ENCODE measurements at places on chromosomes 16 and 17.
A peak's percentile ranks its signal among the peaks of the same experiment; 100 is the strongest.

GRCh38 chr17:17044846-17045561 is 2.7 kb downstream of the MPRIP start:
- H3K4me3 ChIP-seq: peak overlapping the region; percentile 88
- DNase-seq: no peak
- H3K27me3 ChIP-seq: no peaks in the 10 kb centered on the region
- peak overlapping the region; percentile 89 for H3K27ac ChIP-seq
- peaks cover 57% of the 10 kb centered on the region for H3K4me1 ChIP-seq

DNA sequence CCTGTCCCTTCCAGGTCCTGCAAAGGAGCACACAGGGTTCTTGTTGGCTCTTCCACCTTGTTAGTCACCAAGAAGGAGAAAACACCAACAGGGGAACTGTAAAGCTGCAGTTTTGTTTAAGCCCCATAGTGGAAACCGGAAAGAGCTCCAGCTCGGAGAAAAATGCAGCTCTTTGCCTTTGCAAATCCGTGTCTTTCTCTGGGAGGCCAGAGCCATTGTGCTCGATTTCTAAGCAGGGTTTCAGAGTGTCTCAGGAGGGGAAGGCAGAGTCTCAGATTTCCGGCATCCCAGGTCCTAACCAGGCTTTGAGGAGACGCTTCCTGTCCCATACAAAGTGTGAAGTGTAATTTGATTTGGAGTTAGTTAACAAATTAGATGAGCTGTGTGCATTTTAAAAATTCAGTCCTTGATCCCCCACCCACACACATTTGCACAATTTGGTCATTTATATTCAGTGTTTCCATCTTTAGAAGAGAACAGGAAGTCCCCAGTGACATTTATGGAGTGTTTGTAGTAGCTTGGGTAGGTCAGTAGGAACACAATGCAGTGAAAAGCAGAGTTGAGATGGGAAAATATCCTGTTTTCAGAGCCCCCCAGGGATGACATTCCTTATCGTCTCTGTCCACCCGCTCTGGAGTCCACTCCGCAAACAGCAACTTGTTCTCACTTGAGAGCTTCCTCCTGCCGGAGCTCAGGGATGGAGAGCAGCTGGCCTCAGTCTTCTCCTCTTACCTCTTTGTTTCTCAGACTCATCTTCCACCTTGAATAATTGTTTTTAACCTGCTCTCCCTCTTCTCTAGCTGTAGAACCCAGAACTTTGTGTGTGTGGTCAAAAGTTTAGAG is 331.9 kb downstream of the SEC14L1 start:
- H3K27me3 ChIP-seq: no peaks in the 10 kb centered on the region
- H3K36me3 ChIP-seq: peaks cover 53% of the 10 kb centered on the region
- H3K27ac ChIP-seq: peak overlapping the region; percentile 93
- peaks cover 91% of the 10 kb centered on the region for H3K4me1 ChIP-seq

DNA sequence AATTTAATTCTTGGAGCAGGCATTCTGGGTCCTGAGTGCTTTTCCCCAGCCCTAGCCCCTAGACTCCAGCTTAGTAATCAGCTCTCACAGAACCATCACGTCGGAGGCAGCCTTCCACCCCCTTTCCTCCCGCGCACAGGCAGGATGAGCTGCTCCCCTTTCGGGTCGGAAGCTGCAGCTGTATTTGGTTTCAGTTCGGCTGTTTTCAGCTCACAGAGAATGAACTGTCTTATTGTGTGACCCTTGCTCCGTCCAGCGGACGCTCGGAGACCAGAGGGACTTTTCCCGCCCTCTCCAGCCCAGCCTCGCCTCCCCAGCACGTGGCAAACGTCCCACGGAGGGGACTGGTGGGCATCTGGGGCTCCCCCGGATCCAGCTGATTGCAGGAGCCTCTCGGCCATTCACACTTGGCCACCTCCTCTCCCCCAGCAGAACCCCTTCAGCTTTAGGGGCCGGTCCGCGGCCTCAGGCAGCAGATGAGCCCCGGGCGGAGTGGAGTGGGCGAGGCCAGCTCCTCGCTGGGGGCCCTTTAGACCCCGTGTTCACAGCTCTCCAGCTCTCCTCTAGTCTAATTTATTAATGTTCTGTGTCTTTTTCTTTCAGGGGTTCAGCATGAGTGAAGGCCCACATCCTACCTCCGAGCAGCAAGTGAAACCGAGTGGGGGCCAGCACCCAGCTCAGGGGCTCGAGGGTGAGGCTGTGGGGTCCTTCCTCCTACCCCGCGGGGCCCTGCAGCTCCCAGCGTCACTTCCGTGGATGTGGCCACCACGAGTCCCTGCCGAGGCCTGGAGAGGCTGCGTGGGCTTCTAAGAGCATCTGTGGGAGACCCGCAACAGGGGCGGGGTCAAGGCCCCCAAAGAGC is 863 bp upstream of the UTS2R start:
- H3K27ac ChIP-seq: no peak overlapping the region
- peaks cover 5% of the 10 kb centered on the region for H3K4me1 ChIP-seq
- DNase-seq: no peak

DNA sequence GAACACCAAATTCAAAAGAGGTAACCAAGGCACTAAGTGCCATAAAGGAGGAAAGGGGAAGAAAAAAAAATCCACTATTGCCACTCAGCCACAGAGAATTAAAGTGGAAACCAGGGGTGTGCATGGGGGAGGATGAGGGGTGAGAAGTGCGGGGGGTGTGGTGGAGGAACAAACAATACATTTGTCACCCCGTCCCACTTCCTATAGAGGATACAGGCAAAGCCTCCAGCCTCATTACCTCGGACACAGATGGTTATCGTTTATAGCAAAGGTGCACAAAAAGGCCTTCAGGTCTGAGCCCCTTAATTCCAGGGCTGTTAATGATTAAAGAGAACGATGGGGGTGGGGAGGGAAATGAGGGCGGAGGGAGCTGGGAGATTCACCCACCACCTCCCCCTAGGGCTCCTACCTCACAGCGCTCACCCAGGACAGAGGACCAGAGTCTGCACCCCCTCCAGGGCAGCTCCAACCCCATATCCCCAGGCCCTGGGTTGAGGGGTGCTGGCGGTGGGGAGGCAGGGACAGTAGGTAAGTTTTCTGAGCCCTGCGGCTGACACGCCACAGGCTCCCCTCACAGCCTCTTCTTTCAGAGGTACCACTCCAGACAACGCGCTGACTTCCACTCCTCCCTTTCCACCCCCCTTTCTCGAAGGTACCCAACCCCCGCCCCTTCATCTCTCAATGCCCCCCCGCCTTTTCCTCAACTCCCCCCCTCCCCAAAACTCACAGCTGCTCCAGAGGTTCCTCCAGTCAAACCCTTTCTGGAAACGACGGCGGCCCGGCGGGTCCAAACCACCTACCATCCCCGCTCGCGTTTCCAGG is 470 bp downstream of the DCUN1D3 start:
- peak overlapping the region; percentile 96 for H3K27ac ChIP-seq
- DNase-seq: peak; percentile 43
- peaks cover 28% of the 10 kb centered on the region for H3K36me3 ChIP-seq
- peaks cover 48% of the 10 kb centered on the region for H3K4me1 ChIP-seq
- peak overlapping the region; percentile 83 for H3K4me3 ChIP-seq

DNA sequence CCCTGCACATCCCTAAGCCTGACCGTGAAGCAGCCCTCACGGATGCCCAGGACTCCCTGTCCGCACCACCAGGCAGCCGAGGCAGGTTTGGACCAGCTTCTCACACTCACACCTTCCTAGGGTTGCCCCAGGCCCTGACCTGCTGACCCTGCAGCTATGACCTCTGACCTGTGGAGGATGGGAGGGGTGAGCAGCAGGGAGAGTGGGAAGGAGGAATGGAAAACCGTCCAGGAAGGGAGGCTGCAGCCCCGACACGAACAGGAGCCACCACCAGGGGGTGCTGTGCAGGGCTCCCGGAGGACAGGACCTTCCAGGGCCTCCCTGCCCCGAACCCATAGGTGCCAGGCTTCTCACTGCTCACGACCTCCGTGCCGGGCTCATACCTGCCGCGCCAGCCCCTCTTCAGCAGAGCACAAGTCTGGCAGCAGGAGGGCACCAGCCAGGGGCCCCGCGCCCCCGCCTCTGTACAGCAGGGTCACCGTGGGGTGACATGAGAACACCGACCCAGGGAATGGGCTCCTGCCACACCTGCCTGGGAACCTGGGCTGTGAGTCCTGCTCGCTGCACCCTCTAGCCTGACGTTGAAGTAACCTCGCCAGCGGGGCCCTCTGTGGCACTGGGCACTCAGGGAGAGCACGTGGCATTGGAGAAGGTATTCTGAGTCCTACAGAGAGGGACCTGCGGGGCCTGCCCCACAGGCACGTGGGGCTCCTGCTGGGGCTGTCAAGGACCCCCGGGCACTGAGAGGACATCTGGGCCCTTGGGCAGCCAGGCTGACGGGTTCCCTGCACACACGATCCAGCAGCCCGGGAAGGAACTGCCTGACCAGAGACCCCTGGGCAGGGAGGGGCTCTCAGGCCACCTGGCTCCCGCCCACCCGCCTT is 37.6 kb downstream of the CTU2 start:
- no peaks in the 10 kb centered on the region for H3K27me3 ChIP-seq
- DNase-seq: peak; percentile 68
- H3K4me1 ChIP-seq: peaks cover 16% of the 10 kb centered on the region
- H3K27ac ChIP-seq: peak overlapping the region; percentile 38
- peaks cover 21% of the 10 kb centered on the region for H3K36me3 ChIP-seq

DNA sequence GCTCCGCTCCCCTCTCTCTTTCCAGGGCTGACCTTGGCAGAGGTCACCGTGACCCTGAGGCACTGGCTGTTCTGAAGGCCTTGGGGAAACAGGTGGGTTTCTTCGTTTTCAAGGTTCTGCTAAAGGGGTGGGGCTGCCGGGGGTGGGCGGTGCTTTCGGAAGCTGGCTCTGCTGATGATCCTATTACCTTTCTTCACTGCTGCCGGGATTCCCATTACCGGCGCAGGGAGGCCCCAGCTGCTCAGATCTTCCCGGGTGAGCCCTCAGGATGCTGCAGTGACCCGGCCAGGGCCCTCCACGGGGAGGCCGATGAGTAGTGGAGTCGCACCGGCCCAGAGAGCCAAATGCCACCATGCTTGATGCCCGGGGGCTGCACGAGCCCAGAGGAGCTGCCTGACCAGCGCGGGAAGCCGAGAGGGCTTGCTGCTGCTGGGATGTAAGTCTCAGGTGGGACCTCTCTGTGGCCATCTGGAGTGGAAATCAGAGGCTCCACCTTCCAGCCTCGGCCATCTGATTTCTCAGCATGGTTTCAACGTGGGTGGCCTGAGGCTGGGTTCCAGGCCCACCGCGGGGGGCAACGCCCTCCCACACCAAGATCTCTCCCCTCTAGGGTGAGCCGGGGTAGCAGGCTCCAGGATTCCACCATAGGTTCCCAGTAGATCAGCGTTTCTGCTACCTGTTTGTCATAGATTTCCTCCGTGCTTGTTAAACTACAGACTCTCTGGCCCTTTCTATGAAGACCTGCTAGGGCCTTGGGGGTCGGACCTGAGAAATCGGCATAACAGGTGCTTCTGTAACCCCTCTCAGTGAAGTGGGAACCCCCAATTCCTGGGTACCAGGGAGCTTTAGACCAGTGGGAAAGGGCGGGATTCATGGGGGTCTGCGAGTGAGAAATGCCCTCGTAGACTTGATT is 21.6 kb upstream of the ADCY7 start:
- no peaks in the 10 kb centered on the region for H3K36me3 ChIP-seq
- H3K4me1 ChIP-seq: peaks cover 11% of the 10 kb centered on the region
- H3K4me3 ChIP-seq: peak overlapping the region; percentile 84
- peak overlapping the region; percentile 74 for H3K27ac ChIP-seq
- DNase-seq: no peak

DNA sequence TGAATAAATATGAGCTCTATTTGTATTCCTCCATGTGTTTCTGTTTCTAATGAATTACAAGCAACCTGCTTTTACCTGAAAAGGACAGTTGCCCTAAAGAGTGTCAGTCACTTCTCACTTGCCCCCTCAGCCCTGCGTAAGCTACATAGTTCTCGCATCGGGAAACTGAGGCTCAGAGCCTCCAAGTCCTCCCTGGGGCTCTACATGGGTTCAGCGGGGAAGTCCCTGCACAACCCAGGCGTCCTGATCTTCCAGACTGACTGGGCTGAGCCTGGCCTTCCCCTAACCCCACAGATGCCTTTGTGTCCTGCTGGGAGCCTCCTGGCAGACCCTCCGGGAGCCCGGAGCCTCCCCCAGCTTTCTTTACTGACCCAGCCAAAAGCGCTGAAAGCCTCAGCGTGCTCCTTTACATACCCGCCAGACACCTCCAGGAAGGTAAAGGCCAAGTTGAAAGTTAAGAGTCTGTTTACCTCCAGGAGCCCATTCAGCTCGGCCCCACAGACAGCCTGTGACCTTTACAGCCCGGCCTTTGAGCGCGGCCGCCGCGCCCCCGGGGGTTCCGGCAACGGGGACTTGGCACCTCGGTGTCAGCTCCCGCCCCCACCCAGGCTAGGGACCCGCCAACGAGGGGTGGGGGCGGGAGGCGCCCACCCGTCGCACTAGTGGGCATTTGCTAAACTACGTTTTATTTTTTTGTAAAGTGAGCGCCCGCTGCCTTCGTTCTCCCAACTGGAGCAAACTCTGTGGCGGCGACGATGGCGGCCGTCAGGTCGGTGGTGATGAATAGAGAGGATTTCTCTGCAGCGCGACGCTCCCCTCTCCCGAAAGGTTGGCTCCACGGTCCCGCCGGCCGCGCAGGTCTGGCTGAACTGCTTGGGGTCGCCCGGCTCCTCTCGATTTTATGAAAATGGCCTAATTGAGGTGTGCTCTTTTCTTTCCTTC is 4.4 kb upstream of the HOXB13 start:
- H3K36me3 ChIP-seq: peaks cover 12% of the 10 kb centered on the region
- H3K4me1 ChIP-seq: peaks cover 22% of the 10 kb centered on the region
- no peak overlapping the region for H3K27ac ChIP-seq
- H3K27me3 ChIP-seq: peaks cover 86% of the 10 kb centered on the region

GRCh38 chr17:66695098-66695497 is 139.8 kb upstream of the CACNG5 start:
- no peak for DNase-seq
- no peak overlapping the region for H3K27ac ChIP-seq
- H3K36me3 ChIP-seq: peaks cover 12% of the 10 kb centered on the region
- no peak overlapping the region for H3K4me3 ChIP-seq
- H3K4me1 ChIP-seq: peaks cover 15% of the 10 kb centered on the region
